Activated T-cell treated with anti-CD3 and anti-CD28 coated beads, Interleukin-2, amount 50 U/mL, for 48 hours (primary cell): ENCODE measurements at places on chromosomes 4 and X.

DNA sequence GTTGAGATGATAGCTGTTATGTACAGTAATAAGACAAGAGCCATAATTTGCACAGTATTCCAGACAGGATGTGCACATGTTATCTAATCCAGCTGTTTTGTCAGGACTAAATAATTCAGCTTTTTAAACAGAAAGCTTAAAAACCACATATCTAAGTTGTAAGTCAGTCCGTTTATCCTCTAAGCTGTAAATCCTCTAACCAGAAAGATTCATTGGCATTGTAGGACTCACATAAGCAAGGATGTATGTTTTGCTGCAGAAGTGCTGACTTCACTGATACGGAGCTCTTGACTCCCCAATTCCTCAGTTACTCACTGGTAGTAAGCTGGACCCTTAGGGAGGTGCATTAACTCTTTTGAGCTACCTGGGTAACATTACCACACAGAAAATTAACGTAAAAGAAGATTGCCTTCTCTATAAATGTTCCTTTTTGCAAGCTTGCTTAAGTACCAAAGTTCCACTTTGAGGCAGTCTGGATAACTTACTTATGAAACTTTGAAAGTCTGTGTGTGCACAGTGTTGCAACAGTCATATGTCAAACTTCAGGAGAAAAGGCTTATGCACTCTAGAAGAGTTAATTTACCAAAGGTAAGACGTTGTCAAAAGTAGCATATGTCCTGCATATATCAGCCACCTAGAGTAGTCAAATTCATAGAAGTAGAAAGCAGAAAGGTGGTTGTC is 58.3 kb upstream of the MAGEB2 start:
- no peak for DNase-seq

- no peak for DNase-seq
Measured at GRCh38 chr4:184347251-184348239, 126.8 kb downstream of the IRF2 start.

DNA sequence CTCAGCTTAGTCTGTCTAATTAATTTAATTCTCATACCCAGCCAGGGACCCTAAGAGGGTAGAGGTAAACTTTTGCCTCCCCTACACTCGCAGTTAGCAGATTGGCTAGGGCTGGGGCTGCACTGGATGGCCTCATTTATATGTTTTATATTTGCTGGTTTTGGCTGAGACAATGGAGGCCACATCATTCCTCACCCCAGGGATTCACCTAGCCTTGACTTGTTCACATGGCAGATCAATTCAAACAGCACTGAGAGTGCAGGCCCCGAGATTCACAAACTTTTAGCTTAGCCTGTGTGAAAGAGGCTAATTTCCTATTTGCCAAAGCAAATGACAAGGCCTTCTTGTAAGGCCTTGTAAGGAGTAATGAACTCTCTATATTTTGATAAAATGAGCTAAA is 844.4 kb downstream of the ARAP2 start:
- no peak for DNase-seq

GRCh38 chr4:113450295-113451080 is 311.1 kb downstream of the CAMK2D start:
- no peak for DNase-seq

DNA sequence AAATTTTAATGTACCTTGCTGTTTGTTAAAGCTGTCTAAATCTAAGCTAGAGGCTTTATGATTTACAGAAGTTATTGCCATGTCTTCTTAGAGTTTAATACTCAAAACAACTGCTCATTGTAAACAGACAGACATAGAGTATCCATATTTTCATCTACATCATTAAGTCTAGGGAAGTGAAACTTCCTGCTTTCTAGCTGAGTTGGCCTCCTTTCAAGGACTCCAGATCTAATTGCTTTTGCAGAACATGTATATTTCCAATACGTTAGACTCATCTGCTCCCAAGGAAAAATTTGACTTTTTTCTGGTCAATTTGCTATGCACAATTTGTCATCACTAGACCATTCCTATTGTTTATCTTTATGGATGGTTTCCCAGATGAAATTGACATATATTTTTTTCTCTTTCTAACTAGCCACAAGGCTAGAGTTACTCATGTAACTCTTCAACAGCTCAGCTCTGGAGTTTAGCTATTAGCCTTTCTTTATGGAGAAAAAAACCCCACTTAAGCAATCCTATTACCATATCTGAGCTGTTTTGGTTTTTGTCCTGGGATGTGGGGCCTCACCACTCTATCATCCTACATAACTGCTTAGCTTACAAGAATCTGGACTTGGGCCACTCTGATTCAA is 122.9 kb downstream of the PPA2 start:
- DNase-seq: no peak

DNA sequence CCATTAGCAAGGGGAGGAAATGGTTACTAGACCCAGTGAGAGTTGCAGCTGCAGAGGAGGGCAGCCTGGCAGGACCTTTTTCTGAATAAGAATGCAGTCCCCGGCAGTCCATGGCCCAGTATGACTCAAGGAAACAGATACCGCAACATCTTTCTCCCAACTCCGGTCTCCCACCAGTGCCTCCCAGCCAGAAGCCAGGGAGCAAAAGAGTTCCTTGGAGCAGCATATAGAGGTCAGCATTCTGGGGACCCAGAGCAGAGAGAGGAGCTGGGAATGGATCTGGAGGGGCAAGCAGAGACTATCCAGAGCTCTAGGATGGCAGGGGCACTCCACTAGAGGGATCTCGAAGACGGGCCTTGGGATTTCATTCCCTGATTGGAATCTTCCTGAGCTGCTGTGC is 339.2 kb upstream of the AADAT start:
- DNase-seq: no peak

DNA sequence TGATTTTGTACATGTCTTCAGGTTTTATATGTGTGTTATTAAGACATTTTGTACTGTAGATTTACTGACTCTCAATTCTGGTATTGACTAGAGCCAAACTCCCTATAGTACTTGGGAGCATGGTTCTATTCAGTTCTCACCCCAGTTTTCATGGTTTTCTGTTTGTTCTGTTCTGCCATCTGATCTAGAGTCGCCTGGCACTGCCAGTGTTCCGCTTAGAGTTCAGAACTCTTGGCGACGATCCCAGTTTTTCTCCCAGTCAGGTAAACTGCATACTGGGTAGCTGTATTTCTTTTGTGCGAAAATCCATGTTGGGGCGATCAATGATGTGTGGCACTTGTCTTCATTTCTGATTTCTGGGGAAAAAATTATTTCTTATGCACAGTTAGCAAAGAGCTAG is 78.0 kb downstream of the PHOX2B start:
- no peak for DNase-seq

GRCh38 chrX:27571164-27571563 is 19.0 kb upstream of the DCAF8L2 start:
- no peak for DNase-seq

DNA sequence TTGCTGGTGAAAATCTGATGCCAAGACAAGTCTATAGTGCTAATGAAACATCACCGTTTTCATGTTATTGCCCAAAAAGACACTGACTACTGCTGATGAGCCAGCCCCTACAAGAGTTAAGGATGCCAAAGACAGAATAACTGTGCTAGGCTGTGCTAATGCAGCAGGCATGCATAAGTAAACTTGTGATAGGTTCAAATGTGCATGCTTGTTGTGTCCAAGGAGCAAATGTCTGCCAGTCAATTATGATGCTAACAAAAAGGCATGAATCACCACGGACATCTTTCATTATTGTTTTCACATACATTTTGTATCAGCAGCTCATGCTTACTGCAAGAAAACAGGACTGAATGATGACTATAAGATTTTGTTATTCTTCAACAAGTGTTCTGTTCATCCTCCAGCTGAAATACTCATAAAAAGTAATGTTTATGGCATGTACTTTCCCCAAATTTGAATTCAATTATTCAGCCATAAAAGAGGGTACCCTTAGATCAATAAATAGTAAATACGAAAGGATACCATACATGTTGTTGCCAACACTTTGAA is 306.9 kb upstream of the ARSJ start:
- no peak for DNase-seq

GRCh38 chrX:15142084-15142715 is 127.7 kb downstream of the ASB9 start:
- DNase-seq: no peak

DNA sequence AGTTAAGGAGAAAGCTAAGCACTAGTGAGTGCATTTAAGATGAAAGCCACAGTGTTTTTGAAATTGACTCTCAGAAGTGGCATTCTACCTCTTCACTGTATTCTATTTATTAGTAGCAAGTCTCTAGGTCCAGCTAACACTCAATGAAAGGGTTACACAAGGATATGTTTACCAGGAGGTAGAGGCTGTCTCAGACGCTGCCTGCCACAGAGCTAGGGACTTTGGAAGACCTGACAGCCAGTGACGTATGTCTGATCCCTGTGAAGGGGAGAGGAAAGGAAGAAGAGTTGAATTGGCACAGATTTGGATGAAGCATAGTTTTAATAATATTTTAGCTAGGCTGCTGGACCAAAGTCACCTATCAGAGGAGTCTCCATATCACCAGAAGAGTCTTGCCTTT is 36.5 kb upstream of the KLHL2 start:
- no peak for DNase-seq

- no peak for DNase-seq
Measured at GRCh38 chrX:109264878-109265277, 217.0 kb downstream of the GUCY2F start.

- no peak for DNase-seq
Measured at GRCh38 chrX:12709047-12709446, 82.2 kb upstream of the PRPS2 start.

DNA sequence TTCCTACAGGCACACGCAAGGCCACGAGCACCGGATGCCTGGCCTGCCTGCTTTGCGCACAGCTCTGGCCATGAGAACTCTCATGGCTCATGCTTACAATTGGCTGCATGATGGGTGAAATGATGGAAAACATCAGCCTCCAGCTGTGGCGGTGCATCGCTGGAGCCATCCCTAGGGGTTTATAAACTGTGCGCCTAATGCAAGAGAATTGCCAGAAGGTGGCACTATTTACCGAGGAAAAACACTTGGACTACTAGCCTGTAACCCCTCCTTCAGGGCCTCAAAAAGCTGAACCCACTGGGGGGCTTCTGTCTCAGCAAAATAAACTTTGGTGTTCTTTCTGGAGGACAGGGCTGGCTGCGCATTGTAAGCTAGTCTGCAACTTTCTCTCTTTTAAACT is 51.9 kb downstream of the PHKA2 start:
- DNase-seq: peak; percentile 19

GRCh38 chr4:98939892-98940298 is 11.0 kb upstream of the EIF4E start:
- no peak for DNase-seq

DNA sequence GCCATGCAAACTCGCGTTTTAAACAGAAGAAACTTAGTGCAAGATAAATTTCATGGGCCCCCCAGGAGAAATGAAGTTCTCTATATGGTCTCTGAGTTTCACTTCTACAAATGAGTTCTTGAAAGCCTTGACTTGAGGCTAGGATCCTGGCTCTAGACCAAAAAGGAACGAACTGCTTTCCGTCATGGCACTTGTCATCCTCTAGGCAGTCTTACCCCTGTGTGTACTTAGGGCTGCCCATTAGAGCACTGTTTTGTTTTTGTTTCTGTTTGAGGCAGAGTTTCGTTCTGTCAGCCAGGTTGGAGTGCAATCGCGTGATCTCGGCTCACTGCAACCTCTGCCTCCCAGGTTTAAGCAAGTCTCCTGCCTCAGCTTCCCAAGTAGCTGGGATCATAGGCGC is 29.0 kb downstream of the RNF4 start:
- no peak for DNase-seq

DNA sequence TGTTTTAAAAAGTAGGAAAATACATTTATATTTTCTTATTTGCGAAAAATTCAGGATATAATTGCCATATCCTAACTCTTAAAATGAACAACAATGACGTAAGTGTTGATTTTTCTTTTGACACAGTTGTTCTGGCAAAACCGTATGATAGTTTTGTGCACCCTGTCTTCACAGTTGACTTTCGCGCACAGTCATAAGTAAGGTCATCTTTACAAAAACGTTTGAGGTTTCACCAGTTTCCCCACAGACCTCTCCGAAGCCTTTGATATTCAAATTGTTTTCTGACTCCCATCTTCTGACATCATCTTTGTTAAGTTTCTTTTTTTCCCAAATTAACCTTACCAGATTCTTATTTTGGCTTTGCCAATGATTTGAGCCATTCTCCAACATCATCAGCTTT is 48.1 kb upstream of the ATXN3L start:
- DNase-seq: no peak
